ENCODE measurements at places on chromosomes 1 and 21. TPM values are rescaled to one million over a fixed set of nuclear protein-coding genes. Genes with fewer than 3 reads are reported as not detected.

APCS gene
- not detected for total RNA-seq

GBP3 gene
- 44.0 TPM for total RNA-seq

SERINC2 gene
- total RNA-seq, result 28.2 TPM

MTARC2 gene
- 18.3 TPM for total RNA-seq

TRABD2B gene
- 3.3 TPM for total RNA-seq

CD34 gene
- total RNA-seq, result 28.4 TPM

ZNF669 gene
- total RNA-seq, result 6.2 TPM

DNAJC6 gene
- total RNA-seq, result 11.7 TPM

- peaks cover 6% of the 10 kb centered on the region for H3K4me1 ChIP-seq
- no peak overlapping the region for H3K27ac ChIP-seq
- H3K36me3 ChIP-seq, result no peaks in the 10 kb centered on the region
Observed at GRCh38 chr1:180195916-180196315, 34.1 kb upstream of the LHX4 start.

DNA sequence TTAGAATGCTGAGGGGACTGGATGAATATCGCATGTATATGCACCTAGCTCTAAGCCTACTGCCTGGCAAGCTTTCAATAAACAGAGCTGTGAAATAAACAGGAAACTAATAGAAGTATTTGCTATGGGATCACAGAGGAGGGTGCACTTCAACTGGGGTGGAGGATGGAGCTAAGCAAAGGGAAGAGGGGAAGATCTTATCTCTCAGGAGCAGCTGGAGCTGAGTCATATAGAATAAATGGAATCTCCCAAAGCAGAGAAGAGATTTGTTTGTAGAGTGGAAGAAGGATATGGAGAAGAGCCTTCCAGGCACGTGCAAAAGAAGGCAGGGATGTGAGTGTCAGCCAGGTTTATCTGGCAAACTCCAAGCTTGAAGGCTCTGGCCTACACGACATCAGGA lies 17.0 kb upstream of the KCNA10 start:
- no peaks in the 10 kb centered on the region for H3K36me3 ChIP-seq
- H3K27me3 ChIP-seq, result peaks cover 16% of the 10 kb centered on the region
- H3K27ac ChIP-seq, result no peak overlapping the region
- DNase-seq, result no peak

DNA sequence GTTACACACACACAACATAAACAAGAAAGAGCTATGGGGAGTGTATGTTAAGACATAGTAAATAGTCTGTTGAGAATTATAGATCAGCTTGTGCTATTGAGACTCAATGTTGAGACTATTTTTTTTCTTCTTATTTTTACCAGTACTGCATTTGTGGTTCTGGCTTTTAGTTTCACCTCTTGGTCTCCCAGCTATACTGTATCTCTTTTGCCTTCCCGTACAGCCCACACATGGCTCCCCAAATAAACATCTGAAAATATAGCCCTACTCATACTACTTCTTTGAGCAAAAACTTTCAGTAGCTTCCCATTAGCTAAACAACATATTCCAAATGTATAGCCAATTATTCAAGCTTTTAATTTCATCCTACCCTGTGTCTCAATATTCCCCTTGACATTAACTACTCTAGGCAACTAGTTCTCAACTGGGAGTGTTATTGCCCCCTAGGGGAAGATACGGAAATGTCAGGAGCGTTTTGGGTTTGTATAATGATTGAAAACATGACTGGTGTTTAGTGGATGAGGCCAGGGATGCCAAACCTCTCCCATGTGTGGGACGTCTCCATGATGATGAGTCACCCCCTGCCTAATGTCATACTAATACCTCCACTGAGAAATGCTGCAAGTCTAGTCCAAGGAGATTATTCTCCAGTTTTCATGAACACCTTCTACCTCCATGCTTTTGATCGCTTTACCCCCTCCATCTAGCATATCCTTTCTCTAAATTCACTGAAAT lies 6.8 kb downstream of the RPE65 start:
- DNase-seq, result peak; percentile 44
- no peak overlapping the region for H3K4me3 ChIP-seq
- H3K36me3 ChIP-seq, result no peaks in the 10 kb centered on the region
- H3K27ac ChIP-seq, result no peak overlapping the region
- no peaks in the 10 kb centered on the region for H3K27me3 ChIP-seq
- no peaks in the 10 kb centered on the region for H3K4me1 ChIP-seq

DNA sequence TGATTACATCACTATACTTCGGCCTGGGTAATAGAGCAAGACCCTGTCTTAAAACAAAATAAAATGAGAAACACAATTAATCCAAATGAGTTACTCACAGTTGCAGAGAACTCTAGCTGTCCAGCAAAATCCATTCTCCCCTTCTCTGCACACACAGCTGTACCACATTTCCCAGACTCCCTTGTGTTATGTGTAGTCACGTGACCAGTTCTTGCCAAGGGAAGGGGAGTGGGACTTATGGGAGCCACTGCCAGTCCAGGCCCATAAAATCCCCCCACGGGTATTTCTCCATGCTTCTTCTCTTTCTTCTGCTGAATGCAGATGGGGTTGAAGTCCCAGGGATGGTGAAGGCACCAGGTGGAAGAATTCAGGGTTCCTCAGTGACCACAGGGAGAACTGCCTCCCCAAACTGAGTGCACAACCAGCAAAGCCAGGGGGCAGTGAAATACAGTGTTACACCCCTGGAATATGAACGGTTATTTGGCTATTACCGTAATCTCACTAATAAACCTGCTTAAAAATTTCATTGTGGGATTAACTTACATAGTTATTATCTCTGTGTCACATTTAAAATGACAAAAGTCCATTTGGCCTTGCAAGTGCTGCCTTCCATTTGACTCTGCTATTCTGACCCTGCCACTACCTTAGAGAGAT lies 85.6 kb upstream of the FMN2 start:
- no peaks in the 10 kb centered on the region for H3K36me3 ChIP-seq
- H3K27ac ChIP-seq, result no peak overlapping the region
- no peaks in the 10 kb centered on the region for H3K4me1 ChIP-seq
- no peak overlapping the region for H3K4me3 ChIP-seq

DNA sequence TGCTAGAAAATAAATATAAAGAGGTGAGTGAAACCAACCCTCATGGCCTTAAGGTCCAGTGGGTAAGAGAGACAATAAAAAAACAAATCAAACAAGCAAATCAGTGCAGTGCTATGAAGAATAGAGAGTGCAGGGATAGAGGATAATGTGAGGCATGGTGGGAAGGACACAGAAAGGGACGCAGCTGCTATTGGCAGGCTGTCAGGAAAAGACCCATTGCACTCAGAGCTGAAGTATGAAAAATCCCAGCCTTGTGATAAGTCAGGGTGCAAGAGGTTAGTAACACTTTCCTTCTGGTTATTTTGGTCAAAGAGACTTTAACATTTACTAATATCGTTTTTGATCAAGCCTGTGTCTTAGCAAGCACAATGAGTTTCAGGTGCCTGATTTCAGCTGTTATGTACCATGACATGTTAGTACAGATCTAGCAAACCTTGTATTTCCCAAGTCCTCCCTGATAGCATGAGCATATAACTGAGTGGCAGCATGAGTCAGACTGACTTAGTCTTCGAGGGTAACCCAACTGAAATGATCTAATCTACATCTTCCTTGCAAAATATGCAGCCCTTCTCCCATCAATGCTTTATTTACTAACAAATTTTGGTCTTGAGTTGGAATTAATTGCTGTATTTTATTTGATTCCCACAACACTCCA lies 31.7 kb downstream of the CHML start:
- no peak overlapping the region for H3K4me3 ChIP-seq
- H3K27ac ChIP-seq, result no peak overlapping the region
- no peaks in the 10 kb centered on the region for H3K4me1 ChIP-seq
- no peak for DNase-seq
- H3K27me3 ChIP-seq, result no peaks in the 10 kb centered on the region

DNA sequence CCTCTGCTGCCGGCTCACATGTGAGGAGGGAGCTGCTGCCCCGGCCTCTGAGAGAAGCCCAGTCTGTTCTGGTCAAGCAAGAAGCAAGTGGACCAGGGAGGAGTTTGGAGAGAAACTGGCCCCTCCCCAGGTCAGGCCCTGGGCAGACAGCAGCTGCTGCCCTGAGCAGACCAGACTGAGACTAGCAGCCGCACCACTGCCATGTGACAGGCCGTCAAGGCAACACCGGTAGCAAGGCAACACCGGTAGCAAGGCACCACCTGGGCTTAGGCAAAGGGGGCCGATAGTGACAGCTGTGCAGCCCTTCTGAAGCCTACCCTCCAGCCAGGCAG lies 50.3 kb downstream of the ARHGEF16 start:
- DNase-seq, result no peak
- H3K4me3 ChIP-seq, result no peak overlapping the region
- H3K27ac ChIP-seq, result peak overlapping the region; percentile 22
- no peaks in the 10 kb centered on the region for H3K36me3 ChIP-seq

GRCh38 chr1:205933671-205934618 lies 9.3 kb downstream of the SLC26A9 start:
- peak; percentile 63 for DNase-seq
- H3K4me1 ChIP-seq, result no peaks in the 10 kb centered on the region
- no peak overlapping the region for H3K27ac ChIP-seq

- peak overlapping the region; percentile 99 for H3K27ac ChIP-seq
- H3K4me3 ChIP-seq, result peak overlapping the region; percentile 48
- no peaks in the 10 kb centered on the region for H3K27me3 ChIP-seq
Observed at GRCh38 chr1:44810101-44810761, 1.9 kb downstream of the BTBD19 start.

- H3K27me3 ChIP-seq, result no peaks in the 10 kb centered on the region
- H3K36me3 ChIP-seq, result no peaks in the 10 kb centered on the region
- H3K4me3 ChIP-seq, result no peak overlapping the region
- no peak overlapping the region for H3K27ac ChIP-seq
- H3K4me1 ChIP-seq, result no peaks in the 10 kb centered on the region
Observed at GRCh38 chr1:172489847-172490246, 43.1 kb upstream of the SUCO start.

- no peak overlapping the region for H3K4me3 ChIP-seq
- H3K36me3 ChIP-seq, result no peaks in the 10 kb centered on the region
- H3K27me3 ChIP-seq, result no peaks in the 10 kb centered on the region
- H3K4me1 ChIP-seq, result peaks cover 14% of the 10 kb centered on the region
- H3K27ac ChIP-seq, result no peak overlapping the region
Observed at GRCh38 chr1:22582661-22583635, 19.7 kb downstream of the EPHA8 start.

GRCh38 chr1:235342039-235342438 lies 13.7 kb downstream of the GGPS1 start:
- no peak overlapping the region for H3K27ac ChIP-seq
- H3K27me3 ChIP-seq, result no peaks in the 10 kb centered on the region
- H3K4me3 ChIP-seq, result no peak overlapping the region
- no peak for DNase-seq
- peaks cover 26% of the 10 kb centered on the region for H3K36me3 ChIP-seq

DNA sequence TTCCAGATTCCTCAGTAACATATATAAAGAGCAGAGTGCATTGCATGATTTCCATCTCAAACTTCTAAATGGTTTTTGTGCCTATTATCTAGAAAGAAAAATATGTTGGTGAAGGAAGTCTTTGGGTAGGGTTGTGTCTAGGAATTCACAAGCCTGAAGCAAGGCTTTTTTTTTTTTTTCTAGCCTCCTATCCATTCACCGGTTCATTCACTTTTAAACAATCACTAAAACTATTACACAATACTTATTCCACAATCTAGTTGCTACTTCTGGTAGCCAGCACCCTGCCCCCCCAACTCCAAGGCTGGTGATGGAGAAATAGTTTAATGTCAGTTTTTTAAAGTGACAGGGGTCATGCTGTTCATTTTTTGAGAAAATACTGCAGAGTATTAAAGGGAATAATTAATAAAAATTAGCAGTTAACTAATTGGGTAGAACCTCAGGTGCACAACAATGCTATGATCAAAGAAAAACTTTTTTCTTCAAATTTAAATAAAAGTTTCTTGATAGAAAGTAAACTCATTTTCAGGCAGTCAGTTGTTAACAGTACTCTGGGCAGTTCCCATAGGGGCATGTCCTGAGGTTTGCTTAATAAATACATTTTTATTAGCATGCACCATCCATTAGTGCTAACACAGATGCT lies 10.9 kb downstream of the IRF2BP2 start:
- peak overlapping the region; percentile 97 for H3K27ac ChIP-seq
- no peaks in the 10 kb centered on the region for H3K27me3 ChIP-seq
- peak overlapping the region; percentile 19 for H3K4me3 ChIP-seq
- H3K4me1 ChIP-seq, result peaks cover 49% of the 10 kb centered on the region
